Hematopoietic multipotent progenitor cell treated with erythropoietin and hydrocortisone succinate and interleukin-3 and kit ligand, for 6 days (in vitro differentiated cells): ENCODE measurements at places on chromosomes 6 and 20.

GRCh38 chr20:49823152-49823847 lies 10.7 kb downstream of the SLC9A8 start:
- DNase-seq: no peak

DNA sequence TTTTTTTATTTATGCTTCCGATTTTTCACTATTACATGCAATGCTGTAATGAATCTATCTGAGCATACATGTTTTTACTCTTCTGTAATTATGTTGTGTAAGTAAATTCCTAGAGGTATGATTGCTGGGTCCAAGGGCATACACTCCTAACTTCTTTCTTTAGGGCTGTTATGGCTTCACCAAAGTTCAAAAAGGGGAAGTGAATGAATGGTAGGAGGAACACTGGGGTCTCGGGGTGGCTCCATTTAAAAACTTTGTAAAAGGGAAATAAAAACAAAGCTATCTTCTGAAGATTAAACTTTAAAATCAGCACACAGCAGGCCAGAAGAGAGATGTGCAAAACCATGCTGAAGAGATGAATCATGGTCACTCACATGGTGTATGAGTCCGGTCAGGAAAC lies 289.1 kb upstream of the SUPT3H start:
- DNase-seq: peak; percentile 45

GRCh38 chr6:41051873-41052272 lies 1.1 kb upstream of the APOBEC2 start:
- DNase-seq: peak; percentile 57

DNA sequence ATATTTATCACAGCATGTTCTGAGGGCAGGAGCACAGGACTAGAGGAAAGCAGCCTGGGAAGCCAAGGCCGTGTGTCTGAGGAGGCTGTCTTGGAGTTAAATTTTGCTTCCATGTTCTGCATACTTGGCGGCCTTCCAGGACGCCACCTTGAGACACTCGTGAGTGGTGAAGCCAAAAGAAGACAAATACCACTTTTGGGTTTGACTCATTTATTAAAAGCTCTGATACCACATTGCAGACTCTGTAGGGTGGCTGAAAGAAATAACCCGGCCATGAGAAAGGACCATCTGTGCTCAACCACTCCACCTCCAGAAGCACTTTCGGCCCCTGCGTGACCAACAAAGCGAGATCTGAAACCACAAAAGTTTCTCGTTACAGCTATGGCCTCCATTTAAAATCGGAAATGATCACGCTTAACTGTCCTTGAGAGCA lies 120.0 kb downstream of the TMEM242 start:
- no peak for DNase-seq

GRCh38 chr20:58312836-58313235 lies 3.3 kb downstream of the RAB22A start:
- no peak for DNase-seq

DNA sequence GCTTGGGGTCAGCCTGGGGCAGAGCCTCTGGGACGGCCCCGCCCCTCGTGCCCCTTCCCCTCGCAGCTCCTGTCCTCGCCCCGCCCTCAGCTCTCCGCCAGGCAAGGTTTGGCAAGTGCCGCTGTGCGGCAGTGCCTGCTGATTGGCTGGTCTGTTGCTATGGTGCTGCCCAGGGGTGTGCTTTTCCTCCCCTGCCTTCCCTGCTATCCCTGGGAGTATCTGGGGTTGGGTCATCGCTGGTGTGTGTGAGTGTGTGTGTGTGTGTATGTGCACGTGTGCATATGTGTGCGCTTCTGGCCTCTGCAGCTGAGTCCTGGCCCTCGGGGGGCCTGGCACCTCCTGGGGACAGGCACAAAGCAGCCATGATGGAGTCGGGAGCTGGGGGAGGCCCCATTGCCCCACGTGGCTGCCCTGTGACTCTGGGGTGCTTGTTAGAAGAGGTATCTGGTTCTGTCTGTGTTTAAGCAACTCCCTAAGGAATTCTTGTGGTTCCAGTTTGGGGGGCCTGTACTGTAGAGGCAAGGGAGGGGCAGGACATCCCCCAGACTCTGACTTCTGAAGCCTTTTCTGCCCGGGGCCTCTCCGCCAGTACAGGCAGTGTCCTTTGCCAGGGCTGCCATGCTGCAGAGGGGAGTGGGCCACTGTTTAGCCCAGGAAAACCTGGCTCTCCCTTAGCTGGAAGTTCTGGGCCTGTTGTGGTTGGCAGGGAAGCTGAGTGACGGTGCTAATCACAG lies 6.9 kb downstream of the RTEL1 start:
- DNase-seq: no peak

- DNase-seq: no peak
Measured at GRCh38 chr20:16388731-16389130, 184.5 kb downstream of the KIF16B start.

GRCh38 chr6:148440877-148441453 lies 98.3 kb downstream of the SASH1 start:
- DNase-seq: no peak

DNA sequence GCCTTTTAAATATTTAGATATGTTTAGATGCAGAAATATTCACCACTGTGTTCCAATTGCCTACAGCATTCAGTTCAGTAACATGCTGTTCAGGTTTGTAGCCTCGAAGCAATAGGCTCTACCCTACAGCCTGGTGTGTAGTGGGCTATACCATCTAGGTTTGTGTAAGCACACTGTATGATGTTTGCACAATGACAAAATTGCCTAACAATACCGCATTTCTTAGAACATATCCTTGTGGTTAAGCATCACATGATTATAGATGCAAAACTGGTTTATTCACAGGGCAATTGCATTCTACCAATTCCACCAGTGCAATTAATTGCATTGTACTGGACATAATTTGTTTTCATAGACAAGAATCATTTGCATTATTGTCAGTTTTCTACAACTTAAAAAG lies 7.9 kb upstream of the SLC22A16 start:
- peak; percentile 84 for DNase-seq

DNA sequence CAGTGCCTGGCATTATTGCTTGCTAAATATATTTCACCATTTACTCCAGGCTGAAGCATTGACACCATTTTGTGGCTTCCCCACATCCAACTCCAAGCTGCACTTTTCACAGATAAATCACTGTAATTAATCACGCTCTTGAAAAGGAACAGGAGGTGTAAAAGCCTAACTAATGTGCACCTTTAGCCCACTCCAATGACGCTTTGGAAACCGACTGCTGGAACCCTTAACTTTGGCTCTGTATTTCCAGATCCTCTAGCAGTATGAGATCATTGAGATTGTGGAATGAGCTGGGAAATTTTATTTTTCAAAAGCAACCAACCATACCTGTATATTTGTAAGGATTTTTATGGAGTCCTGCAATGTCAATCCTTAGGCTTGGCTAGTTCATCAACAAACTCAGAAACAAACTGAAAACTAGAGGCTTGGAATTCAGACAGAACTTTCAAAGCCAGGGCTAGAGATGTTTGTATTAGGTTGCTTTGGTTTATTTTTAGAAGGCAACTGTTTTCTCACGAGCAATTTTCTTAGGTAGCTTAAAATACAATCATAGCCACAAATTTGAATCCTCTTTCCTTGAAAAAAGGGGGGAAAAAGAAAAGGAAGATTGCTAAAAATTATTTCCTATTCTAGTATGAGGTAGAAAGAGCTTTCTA lies 52.8 kb upstream of the UTRN start:
- DNase-seq: no peak

- no peak for DNase-seq
Measured at GRCh38 chr20:46898423-46898822, 3.8 kb downstream of the EYA2 start.

GRCh38 chr6:116461932-116462885 lies 1.0 kb downstream of the CALHM6 start:
- peak; percentile 75 for DNase-seq

DNA sequence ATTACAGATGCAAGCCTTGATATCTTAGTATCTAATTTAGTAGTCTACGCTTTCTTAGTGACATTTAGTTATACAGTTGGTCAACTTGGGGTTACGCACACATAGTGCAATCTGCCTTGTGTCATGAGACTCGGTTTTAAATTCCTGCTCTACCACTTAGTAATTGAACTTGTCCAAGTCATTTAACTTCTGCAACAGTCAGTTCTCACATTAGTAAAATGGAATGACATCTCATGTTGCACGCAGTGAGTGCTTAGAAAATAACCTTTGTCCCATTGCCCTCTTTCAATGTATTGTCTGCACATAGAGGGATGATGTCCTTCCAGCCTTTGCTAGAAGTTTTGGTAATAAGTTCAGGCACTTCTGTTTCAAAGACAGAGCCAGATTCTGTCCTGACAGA lies 48.6 kb downstream of the TMEM170B start:
- DNase-seq: no peak

GRCh38 chr6:157537556-157537955 lies 156.6 kb downstream of the ZDHHC14 start:
- no peak for DNase-seq

GRCh38 chr6:48086187-48086586 lies 24.8 kb downstream of the PTCHD4 start:
- DNase-seq: no peak

GRCh38 chr6:144652292-144652891 lies 367.3 kb downstream of the UTRN start:
- no peak for DNase-seq

- DNase-seq: no peak
Measured at GRCh38 chr6:110355022-110355421, 3.1 kb downstream of the METTL24 start.

GRCh38 chr6:116359131-116359530 lies 11.6 kb upstream of the DSE start:
- DNase-seq: no peak

GRCh38 chr6:30136570-30137286 lies 788 bp downstream of the TRIM40 start:
- DNase-seq: no peak

DNA sequence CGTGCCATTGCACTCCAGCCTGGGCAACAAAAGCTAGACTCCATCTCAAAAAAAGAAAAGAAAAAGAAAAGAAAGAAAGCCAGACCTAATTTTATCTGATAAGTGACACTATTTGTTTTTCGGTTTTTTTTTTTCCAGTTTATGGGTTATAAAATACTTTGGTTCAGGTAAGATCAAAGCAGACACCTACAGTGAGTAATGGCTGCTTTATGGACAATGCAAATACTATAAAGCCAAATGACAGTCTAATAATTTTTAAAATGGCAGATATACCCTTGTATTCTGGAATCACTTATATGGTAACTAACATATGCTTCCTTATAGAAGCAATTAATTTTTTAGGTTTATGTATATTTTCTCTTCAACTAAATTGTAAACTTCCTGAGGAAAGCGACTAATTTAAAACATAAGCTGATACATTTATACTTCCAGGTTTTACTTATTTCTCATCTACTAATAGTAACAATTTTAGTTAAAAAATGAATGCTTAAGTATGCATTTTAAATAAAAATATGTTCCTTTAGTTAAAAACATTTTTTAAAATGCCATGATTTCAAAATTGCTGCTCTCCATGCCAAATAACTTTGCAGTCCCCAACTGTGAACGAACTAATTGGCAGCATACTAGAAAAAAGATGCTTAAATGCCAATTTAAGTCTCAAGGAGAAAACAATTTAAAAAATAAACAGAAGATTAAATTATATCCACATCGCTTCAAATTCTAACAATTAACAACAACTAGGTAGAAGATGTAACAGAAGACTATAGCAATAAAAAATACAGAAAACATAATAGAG lies 38.5 kb downstream of the KIAA0319 start:
- no peak for DNase-seq

DNA sequence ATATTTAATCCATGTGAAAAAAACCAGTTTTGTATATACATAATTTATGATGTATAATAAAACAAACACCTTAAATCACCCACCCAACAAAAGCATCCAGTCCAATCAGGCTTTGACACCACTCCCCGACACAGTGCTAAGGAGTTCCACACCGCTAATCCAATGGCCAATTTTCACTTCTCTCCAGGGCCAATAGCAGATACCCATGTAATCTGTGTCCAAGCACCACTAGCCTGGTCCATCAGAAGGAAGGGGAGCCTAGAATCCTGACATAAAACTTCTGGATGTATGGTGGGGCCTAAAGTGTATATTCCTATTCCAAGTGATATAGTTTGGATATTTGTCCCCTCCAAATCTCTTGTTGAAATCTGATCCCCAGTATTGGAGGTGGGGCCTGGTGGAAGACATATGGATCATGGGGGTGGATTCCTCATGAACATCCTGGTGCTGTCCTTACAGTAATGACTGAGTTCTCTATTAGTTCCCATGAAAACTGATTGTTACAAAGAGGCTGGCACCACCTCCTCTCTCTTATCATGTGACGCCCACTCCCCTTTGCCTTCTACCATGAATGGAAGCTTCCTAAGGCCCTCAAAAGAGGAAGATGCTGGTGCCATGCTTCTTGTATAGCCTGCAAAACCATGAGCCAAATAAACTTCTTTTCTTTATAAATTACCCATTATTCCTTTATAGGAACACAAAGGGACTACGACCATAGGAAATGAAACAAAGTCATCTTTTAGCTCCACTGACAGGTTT lies 20.8 kb downstream of the RALGAPA2 start:
- no peak for DNase-seq

- DNase-seq: peak; percentile 51
Measured at GRCh38 chr6:84685983-84686584, 78.3 kb downstream of the TBX18 start.

- no peak for DNase-seq
Measured at GRCh38 chr6:70180183-70180900, 122.5 kb downstream of the COL9A1 start.

GRCh38 chr20:1479831-1480595 lies 11.2 kb downstream of the SIRPB2 start:
- no peak for DNase-seq

DNA sequence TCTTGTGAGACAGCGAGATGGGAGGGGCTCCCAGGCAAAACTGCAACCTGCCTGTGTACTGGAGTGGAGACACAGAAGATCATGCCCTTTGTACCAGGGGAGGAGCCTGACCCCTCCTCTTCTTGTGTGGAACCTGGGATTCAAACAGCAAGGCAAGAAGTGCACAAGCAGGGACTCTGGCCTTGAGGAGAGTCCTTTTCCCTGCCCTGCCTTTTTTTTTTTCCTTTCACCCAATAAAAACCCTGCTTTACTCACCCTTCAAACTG lies 251.8 kb upstream of the OPRM1 start:
- no peak for DNase-seq

GRCh38 chr6:38012573-38012972 lies 193.0 kb downstream of the ZFAND3 start:
- DNase-seq: peak; percentile 76

- no peak for DNase-seq
Measured at GRCh38 chr6:54980511-54981275, 134.1 kb downstream of the FAM83B start.

DNA sequence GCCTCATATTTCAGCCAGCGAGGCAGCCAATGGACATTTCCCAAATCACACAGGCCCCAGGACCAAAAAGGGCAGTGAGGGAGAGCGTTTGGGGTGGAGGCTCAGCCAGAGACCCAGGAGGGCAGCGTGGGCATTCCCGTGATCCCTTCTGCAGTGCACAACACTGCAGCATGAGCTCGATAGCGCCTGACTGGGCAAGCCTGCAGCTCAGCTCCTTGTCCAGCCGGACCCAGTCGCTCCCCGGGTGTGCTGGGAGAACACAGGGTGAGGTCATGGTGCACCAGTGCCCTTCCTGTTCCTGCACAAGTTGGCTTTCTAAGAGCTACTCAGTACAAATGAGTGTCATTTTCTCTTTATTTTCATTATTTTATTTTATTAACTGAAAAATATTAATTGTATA lies 5.9 kb downstream of the TTLL2 start:
- no peak for DNase-seq

- DNase-seq: no peak
Measured at GRCh38 chr6:12538881-12539357, 177.6 kb upstream of the PHACTR1 start.

- no peak for DNase-seq
Measured at GRCh38 chr20:18721551-18722115, 92.0 kb upstream of the SCP2D1 start.

- no peak for DNase-seq
Measured at GRCh38 chr6:147299035-147299434, 94.8 kb downstream of the STXBP5 start.
